ENCODE measurements at places on chromosomes 16 and 17.

GRCh38 chr16:19746561-19746960 is 28.5 kb downstream of the IQCK start:
- DNase-seq: no peak

DNA sequence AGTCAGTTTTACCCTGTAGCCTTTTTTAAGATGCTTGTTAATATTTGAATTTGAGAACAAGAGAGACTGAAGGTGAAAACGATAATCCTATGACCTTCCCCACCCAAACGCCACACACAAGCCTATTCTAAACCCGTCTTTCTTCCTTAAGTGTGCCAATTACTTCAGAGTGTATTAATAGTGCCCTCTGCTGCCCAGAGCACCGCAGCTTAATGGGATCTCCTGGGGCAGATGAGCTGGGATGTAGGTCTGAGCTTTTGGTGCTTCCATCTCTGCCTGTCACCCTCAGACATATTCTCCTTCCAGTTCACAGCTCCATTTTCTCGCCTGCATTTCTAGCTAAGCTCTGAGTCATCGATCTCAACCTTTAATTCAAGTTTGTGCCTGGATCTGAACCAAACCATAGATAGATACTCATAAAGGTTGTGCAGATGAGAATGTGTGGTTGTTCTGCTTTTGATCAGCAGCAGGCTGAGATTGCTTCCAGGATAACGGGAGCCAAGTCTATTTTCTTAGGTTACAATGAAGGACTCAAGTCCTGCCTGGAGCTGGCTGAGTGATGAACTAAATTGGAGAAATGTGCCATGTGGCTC is 46.4 kb upstream of the CDH13 start:
- DNase-seq: no peak

- no peak for DNase-seq
Measured at GRCh38 chr16:3152027-3152276, 17.1 kb downstream of the ZNF213 start.

GRCh38 chr17:73288534-73289302 is 23.1 kb downstream of the CDC42EP4 start:
- no peak for DNase-seq

- DNase-seq: no peak
Measured at GRCh38 chr17:83108709-83109108, 29.3 kb downstream of the METRNL start.

DNA sequence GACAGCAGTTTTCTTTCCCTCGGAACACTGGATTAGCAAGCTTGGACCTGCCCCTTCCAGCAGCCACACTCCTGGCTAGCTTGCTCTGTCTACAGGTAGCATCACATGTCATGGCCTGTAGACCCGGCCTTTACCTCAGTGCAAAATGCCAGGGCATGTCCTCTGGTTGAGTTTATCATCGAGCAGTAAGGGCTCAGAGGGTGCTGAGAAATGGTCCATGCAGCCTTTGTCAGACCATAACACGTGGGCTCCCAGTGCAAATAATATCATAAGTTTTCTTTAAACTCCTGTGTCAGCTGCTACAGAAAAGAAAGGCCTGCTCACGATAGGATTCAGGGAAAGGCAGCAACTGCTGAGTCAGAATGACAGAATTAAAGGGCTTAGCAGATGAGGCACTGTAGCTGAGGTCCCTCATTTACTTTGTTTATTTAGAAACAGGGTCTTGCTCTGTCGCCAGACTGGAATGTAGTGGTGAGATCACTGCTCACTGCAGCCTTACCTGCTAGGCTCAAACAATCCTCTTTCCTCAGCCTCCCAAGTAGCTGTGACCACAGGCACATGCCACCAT is 8.0 kb upstream of the GNA13 start:
- no peak for DNase-seq
